Mucosa of descending colon (tissue), 3 donors: ENCODE measurements at places on chromosomes 11 and 22.

GRCh38 chr11:77200351-77201268 lies 72.6 kb downstream of the MYO7A start:
- peak; percentile 19 for DNase-seq

- no peak for DNase-seq
Observed at GRCh38 chr11:46860218-46860617, 14.1 kb upstream of the CKAP5 start.

GRCh38 chr11:3004481-3004880 lies 12.4 kb upstream of the NAP1L4 start:
- DNase-seq = peak; percentile 11

DNA sequence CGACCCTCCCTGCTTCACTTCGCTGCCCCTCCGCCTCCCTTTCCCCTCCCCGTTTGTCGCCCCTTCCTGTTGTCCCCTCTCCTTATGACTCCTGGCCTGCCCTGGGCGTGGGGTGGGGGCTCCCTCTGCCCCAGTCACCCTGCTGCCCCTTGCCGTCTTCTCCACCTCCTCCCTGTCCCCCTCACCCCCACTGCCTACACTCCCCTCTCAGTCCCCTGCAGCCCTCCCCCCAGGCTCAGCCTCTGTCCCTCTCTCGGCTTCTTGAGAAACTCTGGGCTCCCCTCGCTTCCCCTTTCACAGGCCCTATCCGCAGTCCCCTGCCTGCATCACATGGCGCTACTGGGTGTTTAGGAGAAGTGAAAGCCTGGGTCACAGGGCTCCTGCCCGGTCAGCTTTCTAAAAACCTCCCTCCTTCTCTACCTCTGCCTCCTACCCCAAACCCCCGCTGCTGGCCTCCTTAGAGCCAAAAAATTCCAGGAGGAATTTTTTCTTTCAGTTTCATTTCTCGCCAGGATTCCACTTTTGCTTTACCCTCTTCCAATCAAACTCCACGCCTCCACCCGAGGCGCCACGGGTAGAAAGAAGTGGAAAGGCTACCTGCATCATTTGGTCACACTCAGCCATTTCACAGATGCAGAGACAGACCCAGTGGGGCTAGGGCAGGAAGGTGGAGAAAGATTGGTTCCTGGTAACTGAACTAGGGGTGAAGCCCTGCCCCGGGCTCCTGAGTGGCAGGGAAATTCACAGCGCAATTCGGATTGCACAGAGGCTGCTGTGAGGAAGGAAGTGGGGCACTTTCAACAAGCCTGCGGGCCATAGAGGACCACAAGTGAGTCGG lies at the start of gene SLC15A3:
Gene SLC15A3 (minus strand): TSS at position 273 of the 838 bp plus-strand sequence. CDS start 625 bp downstream, outside the sequence.
- DNase-seq = peak; percentile 83

DNA sequence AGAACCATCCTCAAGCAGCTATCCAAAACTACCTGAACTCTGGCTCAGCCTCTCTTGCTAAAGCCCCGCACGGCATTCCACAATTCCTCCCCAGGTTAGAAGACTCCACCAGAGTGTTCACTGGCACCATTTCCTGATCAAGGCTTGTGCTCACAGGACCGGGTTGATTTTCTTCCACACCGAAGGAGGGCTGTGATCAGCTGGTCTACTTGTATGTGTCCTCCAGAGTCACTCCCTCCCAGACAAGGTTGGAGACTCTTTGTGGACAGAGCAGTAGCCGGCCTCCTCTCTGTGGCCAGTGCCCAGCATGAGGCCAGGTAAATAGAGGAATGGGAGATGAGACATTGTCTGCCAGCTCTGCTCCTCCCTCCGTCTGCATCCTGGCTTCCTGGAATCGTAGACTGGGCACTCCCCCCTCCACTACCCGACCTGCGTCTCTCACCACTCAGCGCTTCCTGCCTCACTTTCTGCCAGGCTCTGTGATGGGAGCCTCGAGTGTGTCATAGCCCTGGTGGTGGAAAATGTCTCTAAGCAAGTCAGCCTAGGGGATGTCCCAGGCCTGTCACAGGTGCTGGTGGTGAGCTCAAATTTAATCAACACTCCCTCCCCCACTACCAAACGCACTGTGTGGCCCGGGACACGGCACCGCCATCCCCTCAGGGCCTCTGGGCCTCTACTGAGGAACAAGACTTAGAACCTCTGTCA lies 12.5 kb upstream of the TMPRSS6 start:
- DNase-seq = peak; percentile 47

DNA sequence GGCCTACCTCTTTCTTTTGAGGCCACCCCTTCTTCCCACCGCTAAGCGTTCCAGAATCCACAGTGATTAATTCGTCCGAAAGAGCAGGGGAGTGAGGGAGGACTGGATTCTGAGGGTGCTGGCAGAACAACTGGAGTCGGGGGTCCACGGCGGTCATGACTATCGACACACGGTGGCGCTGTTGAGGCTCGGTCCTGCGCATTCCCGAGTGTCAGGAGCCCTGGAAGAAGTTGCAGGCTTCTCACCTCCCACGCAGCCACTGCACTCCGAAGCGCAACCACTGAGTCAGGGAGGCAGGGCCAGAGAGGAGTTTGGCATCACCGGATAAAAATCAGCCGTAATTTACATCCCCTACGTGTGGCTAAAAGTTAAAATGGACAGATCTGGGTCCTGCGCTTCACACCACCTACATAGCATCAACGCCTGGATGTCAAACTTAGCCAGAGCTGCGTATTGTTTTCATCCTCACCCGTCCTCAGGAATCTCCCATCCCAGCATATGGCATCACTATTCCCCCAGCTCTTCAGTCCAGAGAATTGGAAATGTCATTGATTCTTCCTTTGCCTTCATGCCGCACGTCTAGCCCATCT lies 10.7 kb upstream of the CTSF start:
- peak; percentile 83 for DNase-seq

DNA sequence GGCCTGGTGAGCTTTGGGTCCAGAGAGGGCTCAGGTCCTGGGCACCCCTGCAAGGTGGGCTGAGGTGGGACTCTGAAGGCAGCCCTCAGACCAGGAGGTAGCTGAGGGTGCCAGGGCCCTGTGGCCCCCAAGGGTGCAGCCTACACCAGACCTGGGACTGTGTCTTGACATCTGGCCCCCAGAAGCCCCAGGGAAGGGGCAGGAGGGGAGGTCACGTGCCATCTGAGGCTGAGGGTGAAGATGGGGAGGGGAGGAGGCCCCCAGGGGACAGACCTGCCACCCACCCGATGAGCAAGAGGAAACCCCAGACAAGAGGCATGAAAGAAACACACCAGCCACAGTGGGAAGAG lies 520.2 kb downstream of the BRD1 start:
- DNase-seq = no peak
